ENCODE measurements at places on chromosomes 2 and 18.

DNA sequence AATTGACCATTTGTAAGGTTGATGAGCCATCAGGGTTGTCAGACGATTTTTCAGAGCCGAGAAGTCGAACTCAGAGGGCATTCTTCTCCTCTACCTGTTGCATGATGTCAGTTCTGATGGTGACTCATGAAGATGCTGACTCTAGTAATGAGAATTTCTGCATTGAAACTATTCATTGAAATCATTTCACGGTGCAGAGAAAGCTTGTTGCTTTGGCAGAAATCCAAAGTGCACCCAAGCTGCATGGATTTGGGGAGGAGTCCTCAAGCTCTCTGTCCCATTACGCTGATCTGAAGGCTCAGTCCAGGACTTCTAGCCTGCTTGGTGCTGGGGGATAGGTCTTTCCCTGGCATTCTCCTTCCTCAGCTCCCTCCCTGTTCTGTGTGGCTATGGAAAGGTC is 125.7 kb upstream of the PXDN start:
- no peak for DNase-seq

GRCh38 chr18:28690100-28690499 is 513.2 kb upstream of the CDH2 start:
- DNase-seq = no peak

DNA sequence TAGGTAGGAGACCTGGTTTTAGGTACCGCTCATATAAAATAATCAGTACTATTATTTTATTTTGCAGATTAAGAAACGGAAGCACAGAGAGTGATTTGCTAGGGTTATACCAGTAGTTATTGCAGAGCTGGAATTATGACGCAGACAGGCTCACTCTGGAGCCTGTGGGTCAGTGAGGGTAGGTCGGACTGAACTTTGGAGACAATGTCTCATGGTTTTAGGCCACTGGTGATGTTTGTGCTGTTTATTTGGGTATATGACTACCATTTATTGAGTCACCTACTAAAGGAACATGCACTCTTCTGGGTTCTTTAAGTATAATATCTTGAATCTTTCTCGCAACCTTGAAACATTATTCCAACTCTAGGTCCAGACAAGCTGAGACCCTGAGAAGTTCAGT is 33.5 kb upstream of the IL1R1 start:
- DNase-seq = no peak

DNA sequence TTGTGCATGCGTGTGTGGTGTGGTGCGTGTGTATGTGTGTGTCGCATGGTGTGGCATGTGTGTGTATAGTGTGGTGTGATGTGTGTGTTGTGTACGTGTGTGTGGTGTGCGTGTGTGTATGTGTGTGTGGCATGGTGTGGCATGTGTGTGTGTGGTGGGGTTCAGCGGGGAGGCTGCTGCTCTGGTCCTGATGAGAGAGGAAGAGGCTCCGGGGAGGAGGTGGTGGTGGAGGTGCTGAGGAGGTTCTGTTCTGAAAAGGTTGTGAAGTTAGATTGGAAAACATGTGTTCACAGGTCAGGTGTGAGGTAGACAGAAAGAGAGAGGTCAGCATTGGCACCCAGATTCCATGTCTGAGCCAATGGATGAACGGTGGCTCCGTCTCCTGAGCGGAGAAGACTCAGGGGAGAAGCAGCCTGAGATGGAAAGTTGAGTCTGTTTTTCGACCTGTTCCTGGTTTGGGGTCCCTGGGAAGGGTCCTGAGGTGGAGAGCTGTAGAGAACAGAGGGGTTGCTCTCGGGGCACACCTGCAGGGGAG is 67.2 kb upstream of the HDAC4 start:
- DNase-seq = no peak

- DNase-seq = no peak
Observed at GRCh38 chr2:86794861-86795260, 4.1 kb upstream of the CD8A start.

GRCh38 chr18:35171315-35171987 is 69.4 kb upstream of the ZNF397 start:
- no peak for DNase-seq

DNA sequence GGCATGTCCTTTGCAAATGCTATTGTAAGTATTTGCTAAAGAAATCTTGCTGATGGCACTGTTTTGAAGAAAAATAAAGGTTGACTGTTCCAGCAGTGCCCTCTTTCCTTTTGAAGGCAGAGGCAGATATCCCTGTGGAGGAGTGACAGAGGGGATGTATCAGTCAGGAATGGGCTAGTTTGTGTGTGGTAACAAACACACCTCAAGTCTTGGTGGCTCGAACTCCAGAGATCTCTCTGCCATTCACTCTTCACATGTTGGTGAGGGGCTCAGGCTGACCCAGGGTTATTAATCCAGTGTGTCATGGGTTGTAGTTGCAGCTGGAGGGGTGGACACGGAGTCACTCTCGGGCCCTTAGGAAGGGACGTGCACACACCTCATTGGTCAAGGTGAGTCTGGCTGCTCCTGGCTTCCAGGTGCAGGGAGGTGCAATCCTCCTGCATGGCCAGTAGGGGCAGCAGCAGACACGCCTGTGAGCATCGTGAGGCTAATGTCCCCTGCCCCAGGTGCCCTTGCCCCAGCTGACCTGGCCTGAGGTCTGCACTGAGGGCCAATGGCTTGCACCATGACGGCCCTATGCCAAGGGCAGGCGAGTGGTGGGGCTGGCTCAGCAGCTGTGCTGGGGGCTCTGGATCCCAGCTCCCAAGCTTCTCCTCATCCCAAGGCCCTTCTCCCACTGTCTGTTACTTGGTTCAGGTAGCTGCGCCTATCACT is 146.5 kb downstream of the ASB1 start:
- no peak for DNase-seq

DNA sequence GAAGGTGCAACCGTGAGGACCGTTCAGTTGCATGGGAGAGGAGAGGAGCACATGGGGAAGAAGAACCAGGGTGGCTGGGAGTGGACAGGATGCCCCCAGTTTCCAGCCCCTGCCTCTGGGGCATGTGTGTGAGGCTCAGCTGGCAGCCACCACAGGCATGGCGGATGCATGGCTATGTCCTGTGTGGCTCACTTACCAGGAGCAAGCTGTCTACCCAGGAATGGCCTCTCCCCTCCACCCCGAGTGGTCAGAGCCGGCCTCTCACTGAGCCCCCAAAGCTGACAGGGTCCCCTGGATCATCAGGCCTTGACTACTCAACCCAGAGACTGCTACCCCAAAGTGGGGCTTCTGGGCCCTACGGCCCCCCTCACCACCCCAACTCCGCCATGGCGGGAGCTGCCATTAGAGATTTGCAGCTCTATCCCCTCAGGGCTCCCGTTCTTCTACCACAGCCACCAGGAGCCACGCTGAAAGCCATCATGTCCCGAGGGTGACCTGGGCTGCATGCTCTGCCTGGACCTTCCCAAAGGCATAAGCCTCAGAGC is 65.3 kb downstream of the RHOB start:
- no peak for DNase-seq

DNA sequence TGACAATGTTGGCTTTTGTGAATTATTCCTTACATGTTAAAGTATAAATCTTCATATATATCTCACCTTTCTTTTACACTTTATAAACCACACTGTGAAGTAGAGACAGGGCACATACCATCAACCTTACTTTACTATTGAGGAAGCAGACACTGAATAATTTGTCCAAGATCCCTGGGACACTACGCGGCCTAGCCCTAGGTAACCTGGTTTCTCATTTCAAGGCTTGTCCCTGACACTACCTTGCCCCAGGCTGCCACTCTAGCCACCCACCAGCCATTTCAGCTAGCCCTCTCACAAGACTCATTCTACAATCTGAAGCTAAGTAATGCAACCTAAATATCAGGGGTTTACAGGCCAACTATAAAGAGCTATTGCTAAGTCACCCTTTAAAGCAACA is 26.7 kb downstream of the CCDC93 start:
- no peak for DNase-seq

GRCh38 chr2:238702276-238703052 is 145.4 kb upstream of the TWIST2 start:
- DNase-seq = no peak

DNA sequence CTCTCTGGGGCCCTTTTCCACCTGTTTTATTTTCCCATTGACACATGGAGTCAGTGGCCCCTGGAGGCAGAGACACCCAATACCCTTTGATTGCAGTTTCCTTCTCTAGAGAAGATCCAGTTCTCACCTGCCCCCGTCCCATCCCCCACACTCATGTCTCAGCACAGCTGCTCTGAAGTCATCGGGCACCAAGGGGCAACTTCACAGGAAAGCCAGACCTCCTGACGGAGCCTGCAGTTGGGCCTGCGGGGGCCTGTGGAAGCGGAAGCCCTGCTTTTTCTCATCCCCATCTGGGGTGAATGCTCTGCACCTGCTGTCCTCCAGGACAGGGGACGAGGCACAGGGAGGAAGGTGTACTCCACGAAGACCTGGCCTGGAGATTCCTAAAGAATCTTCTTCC is 308.3 kb upstream of the EPAS1 start:
- no peak for DNase-seq

GRCh38 chr2:73268830-73269685 is 15.2 kb downstream of the FBXO41 start:
- DNase-seq = no peak

GRCh38 chr2:37526323-37526722 is 145.1 kb downstream of the CDC42EP3 start:
- DNase-seq = no peak

- DNase-seq = no peak
Observed at GRCh38 chr2:41483982-41484857, 563.6 kb upstream of the PKDCC start.

DNA sequence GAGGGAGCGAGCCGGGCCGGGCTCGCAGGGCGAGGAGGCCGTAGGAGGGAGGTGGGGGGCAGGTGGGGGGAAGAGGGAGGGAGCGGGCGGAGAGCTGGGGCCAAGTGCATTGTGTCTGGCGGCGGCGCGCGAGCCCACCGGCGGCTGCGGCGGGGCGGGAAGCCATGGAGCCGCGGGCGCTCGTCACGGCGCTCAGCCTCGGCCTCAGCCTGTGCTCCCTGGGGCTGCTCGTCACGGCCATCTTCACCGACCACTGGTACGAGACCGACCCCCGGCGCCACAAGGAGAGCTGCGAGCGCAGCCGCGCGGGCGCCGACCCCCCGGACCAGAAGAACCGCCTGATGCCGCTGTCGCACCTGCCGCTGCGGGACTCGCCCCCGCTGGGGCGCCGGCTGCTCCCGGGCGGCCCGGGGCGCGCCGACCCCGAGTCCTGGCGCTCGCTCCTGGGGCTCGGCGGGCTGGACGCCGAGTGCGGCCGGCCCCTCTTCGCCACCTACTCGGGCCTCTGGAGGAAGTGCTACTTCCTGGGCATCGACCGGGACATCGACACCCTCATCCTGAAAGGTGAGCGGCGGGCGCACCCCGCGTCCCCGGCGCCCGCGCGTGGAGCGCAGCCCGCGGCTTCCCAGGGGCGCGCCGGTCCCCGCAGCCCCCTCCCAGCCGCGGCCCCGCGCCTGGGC is at the start of gene TMEM178A:
TMEM178A (plus strand) TSS at position 107 of the 680 bp plus-strand sequence; CDS start at position 165, 58 bp downstream.
- DNase-seq = no peak

GRCh38 chr2:200603972-200604371 is 18.2 kb downstream of the AOX1 start:
- DNase-seq = no peak

- DNase-seq = no peak
Observed at GRCh38 chr2:122206101-122206500, 450.6 kb downstream of the TSN start.

DNA sequence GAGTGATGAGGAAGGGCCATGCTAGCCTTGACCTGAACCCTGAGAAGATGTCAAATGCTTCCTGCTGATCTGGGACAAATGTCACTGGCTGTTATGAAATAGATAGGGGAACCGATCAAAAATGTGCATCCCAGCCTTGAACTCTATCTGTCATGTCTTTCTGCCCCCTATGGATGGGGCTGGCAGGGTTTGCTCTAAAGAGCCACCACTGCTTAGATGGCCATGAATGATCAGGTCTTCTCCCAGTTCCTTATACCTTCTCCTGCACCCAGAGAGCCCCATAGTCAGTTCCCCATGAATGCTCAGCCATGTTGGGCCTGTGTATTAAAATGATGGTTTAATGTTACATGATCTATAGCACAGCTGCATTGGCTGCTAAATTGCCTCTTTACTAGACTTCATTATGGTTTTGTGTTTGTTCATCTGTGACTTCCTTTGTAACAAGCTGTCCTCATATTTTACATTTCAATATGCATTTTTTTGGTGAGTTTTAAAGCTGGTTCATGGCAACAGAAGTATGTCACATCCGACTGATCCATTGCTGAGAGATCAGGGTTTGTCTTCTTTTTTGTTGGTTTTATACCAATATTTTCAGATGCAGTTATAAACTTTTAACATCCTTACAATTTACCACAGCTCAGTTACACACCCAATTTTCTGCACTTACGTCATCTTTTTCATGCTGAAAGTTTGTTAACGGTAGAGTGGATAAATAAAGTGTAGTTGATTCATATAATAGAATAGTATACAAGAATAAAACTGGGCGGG is 56.3 kb upstream of the SMAD2 start:
- no peak for DNase-seq

GRCh38 chr2:224668123-224668909 is 47.8 kb downstream of the CCDC195 start:
- no peak for DNase-seq

- no peak for DNase-seq
Observed at GRCh38 chr2:1091895-1092585, 141.4 kb downstream of the SNTG2 start.

- DNase-seq = no peak
Observed at GRCh38 chr2:40097691-40098385, 318.8 kb upstream of the THUMPD2 start.
